NCI-H146 (cell line): ENCODE measurements at places on chromosomes 13 and 19.

- DNase-seq: no peak
These were observed 805 bp downstream of the TMEM205 start for GRCh38 chr19:11345122-11345803.

DNA sequence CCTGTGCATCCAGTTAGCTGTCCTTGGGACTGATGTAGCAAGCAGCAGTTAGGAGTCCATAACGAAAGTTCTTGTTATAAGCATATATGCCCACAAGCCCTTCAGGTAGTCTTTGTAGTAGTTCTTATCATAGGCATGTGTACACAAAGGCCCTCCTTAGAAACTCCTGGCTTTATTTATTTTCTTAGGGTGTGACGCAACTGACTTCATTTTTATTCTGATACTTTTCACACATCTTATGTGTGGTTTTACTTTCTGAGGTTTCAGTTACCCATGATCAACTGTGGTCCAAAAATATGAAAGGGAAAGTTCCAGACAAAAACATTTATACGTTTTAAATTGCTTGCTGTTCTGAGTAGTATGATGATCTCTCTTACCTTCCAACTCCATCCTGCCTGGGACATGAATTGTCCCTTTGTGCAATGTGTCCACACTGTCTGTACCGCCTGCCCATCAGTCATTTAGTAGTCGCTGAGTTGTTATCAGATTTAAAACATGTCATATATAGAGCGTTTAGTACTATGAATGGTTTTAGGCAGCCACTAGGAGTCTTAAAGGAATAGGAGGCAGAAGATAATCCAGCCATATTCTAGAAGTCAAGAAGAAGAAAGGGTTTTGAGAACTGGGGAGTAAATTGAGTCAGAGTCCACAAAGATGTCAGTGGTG lies 19.4 kb downstream of the GPC5 start:
- no peak for DNase-seq

GRCh38 chr19:30557212-30557611 lies 185.0 kb downstream of the ZNF536 start:
- no peak for DNase-seq

GRCh38 chr13:34164582-34164981 lies 346.6 kb downstream of the RFC3 start:
- DNase-seq: no peak

- DNase-seq: no peak
These were observed 12.0 kb downstream of the ETFB start for GRCh38 chr19:51354103-51354741.

DNA sequence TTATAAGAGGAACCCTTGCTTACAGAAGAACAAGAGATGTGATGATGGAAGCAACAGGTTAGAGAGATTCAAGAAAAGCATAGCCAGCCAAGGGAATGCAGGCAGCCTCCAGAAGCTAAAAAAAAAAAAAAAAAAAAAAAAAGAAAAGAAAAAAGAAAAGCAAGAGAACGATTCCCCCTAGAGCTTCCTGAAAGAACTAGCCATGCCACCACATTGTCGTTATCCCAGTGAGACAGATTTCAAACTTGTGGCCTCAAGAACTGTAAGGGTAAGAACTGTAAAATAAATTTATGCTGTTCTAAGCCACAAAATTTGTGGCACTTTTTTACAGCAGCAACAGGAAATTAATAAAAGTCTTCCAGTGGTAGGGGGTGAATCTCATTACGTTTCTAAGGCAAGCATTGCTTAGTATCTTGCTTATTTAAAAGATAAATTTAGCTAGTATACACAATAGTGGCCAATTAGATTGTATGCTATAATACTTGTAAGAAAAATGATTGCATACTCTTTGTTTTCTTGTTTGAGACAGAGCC lies 21.8 kb downstream of the RFXAP start:
- DNase-seq: no peak

- peak; percentile 91 for DNase-seq
These were observed 94.5 kb downstream of the ANKRD10 start for GRCh38 chr13:110820322-110820721.

GRCh38 chr13:103556681-103557080 lies 490.5 kb upstream of the SLC10A2 start:
- no peak for DNase-seq

- DNase-seq: peak; percentile 85
These were observed 19.4 kb upstream of the KLF5 start for GRCh38 chr13:73039201-73040108.

DNA sequence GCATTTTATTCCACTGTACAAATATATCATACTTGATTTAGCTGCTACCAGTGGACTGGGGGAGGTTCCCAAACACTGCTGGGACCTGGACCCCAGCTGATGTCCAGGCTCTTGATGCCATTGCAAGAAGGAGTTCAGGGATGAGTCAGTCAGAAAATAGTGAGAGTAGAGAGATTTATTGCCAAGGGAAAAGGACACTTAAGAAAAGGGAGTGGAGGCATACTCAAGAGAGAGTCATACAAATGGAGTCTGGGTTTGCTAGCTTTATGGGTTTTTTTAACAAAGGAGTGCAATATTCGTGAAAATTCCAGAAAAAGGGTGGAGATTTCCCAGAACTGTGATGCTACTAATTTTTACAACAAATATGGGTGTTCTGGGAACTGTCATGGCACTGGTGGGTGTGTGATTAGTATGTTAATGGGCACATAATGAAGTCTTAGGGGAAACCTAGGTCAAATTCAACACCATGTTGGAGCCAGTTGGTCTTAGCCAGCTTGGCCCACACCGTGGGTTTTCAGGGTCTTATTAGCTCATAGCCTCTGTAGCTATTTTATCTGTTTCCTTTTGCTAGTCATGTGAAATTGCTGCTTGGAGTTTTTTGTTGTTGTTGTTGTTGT lies 36.2 kb downstream of the GPC6 start:
- DNase-seq: no peak

DNA sequence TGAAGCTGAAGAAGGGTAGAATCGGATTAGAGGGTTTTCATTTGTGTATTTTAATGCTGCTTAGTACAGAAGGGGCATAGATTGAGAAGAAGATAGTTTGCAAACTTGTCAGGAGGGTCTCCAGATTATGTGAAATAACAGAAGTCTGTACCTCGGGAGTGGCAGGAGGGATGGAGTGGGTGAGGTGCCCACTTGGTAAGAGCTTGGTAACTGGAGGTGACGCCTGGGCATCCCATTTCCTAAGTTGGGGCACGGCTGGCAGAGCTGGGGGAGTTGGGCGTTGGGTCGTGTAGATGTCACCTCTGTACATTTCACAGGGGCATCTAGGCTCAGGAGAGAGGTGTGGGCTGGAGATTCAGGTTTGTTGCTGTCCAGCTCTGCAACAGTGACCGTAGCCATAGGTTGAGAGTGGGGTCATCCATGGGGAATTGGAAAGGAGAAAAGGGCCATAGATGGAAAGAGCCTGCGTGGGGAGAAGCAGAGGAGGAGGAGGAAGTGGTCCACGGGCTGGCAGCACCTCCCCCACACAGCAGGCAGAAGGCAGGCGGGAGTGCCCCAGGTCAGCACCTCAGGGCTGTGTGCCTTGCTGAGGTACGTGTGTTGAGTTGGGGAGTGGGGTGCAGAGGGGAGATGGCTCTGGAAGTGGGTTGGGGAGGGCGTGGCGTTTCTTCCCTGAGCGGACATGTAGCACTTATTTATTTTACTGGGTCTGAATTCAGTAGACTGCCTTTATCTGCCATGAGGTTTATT lies 31.2 kb downstream of the MPHOSPH8 start:
- no peak for DNase-seq

- DNase-seq: no peak
These were observed 4.6 kb downstream of the PPP5C start for GRCh38 chr19:46351241-46352041.

DNA sequence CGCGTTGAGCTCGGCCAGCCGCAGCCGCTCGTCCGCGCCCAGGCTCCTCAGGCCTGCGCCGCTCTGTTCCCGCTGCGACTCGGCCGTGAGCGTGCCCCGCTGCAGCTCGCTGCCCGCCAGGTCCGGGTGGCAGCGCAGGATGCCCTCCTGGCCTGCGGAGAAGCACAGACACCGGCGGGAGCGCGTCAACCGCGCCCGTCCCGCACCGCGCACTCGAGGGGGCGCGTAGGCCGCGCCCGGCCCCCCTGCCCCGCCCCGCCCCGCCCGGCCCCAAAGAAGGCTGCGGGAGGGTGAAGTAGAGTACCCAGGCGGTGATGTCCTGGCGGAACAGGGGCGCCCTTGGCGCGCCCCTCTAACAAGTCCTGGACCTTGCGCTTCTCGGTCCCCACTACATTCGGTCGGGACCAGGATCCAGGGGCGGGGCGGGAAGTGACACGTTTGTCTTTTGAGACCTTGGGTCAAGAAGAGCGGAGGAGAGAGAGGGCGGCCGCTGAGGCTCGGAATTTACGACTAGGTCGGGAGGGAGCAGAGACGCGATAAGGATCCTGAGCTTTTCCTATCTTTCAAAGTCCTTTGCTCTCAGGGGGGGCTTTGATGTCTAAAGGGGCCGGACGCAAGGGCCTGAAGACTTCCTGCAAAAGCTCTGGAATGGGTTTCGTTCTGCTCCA lies 9.3 kb upstream of the CDX2 start:
- no peak for DNase-seq

DNA sequence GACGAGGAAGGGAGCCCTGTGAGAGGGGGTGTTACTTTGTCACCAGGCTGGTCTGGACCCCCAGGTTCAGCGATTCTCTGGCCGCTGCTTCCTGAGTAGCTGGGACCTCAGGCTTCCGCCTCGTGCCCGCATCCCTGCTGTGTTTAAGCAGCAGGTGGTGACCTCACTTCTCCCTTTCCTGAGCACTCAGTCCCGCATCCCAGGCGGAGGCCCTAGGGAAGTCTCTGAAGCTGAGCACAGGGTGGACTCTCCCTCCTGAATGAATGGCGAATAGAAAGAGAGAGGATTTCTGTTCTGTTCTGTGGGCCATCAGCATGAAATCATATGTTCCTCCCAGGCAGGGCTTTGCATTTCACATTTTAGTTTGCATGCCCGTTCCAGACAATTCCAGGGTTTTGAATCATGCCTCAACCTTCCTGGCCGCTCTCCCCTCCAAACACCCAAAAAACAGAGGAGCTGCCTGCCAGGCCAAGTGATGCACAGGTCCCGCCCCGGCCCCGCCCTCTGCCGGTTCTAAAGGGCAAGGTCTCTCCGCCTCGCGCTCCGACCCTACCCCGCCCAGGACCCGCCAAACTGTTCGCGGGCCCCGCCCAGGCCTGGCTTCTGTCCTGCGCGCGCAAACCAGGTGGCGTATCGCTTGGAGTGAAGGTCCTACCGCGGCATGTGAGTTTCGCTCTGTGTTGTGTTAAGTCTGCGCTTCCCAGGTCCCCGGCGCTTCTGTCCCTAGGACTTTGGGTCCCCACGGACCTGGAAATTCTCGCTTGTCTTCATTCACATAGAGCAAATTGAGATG lies 35.1 kb upstream of the ZNF808 start:
- no peak for DNase-seq

DNA sequence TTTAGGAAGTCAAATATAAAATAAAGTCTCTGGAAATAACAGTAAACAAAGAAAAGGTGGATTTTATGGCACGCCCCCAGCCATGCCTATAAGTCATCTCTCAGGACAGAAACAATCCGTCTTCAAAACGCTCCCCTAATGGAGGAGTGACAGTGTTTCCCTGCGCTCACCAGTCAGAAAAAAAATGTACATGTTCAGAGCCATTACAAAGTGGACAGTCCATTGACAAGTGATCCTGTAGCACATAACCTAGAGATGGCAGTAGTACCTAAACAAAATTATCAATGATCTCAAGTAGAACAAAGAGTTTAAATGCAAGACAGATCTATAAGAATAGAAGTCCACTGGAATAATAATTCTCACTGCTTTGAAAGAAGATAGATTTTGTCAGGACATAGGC lies 891.7 kb upstream of the MIR17HG start:
- DNase-seq: no peak
